ENCODE measurements at places on chromosomes 7 and 10.

GRCh38 chr10:96850825-96851224 is 18.7 kb downstream of the LCOR start:
- peak; percentile 76 for DNase-seq

- no peak for DNase-seq
These were observed 4.6 kb upstream of the VGF start for GRCh38 chr7:101169838-101170551.

DNA sequence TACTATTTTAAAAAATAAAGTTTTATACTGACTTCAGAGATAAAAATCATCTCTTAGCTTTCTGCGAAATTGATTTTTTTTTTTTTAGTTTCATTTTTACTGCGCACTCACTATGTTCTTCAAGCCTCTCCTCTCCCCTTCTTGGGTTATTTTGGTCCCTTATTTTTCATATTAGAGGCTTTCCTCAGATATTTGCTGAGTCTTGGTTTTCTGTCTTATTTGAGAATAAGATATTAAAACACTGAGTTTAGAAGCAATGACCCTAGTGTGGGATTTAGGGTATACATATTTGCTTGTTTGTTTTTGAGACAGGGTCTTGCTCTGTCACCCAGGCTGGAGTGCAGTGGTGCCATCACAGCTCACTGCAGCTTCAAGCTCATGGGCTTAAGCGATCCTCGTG is 59.9 kb downstream of the SND1 start:
- DNase-seq = no peak

DNA sequence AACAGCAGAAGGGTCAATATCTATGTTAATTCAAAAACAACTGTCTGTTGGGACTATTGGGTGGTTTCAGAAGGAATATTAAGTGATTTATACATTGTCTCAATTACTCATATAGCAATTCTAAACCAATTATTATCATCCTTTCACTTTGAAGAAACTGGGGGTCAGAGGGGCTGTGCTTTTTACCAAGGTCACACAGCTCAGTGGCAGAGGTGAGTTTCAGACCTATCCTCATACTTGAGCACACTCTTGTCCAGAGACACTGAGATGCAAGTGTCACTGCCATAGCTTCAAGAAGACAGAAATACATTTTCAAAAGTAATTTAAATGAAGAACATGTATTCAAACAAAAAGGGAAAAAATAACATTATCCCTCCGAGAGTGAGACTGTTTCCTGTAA is 195.3 kb downstream of the ARL4A start:
- no peak for DNase-seq

DNA sequence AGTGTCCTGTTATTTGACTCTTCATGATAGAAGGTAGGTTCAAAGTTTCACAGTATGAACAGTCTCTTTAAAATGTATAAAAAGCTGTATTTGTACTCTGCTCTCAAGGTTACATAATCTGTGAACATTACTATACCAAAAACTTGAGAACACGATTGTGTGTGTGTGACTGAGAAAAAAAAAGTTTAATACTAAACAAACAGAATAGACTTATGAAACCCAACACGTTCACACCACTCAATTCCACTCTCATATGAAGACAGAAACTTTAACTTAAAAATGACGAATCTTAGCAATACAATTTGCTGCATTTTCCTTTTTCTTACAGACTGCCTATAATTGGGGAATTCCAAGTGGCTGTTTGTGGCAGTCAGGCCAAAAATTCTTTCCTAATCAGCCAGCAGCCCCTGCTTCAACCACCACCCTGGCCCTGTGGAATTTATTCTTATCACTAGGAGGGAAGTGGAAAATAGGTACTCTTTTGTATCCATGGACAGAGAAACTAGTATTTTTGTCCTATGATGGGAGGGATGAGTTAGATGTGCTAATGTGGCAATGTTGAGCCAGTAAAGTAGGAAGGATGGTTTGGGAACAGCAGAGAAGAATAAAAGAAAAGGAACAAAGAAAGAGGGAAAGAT is 42.8 kb downstream of the MINDY3 start:
- DNase-seq = no peak

DNA sequence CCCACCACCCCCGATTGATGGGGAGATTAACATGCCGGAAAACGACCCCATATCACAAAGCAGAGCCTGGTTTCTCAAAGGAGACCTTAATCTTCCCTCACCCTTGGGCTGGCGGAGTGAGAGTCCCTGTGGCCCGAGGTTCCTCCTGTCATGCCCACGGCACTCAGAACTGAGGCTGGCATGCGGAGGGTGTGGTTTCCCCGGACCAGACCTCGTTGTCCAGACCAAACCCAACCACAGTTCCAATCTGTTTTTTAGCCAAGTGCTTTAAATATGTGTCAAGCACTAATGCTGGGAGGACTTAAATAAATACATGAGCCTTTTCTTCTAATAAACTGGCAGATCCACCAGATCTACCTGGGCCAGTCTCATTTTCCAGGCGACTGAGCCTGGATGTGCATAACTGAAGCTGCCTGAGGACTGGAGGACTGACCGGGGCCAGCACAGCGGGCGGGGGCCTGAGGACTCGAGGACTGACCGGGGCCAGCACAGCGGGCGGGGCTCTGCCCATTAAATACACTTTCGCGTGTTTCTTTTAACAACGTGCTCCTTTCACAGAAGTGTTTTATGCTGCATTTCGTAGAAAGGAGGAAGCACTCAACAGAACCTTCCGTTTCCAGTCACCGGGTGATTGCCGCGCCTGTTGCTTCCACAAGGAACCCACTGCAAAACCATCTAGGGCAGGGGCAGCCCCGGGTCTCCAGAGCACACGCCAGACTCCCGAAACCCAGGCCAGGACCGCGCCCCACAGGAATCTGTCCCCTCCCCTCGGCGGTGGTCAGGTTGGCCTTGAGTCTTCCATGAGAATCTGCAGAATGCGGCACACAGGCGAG is 334.6 kb downstream of the PTPRN2 start:
- no peak for DNase-seq

GRCh38 chr10:103859161-103860086 is 4.0 kb upstream of the SH3PXD2A start:
- DNase-seq = no peak

DNA sequence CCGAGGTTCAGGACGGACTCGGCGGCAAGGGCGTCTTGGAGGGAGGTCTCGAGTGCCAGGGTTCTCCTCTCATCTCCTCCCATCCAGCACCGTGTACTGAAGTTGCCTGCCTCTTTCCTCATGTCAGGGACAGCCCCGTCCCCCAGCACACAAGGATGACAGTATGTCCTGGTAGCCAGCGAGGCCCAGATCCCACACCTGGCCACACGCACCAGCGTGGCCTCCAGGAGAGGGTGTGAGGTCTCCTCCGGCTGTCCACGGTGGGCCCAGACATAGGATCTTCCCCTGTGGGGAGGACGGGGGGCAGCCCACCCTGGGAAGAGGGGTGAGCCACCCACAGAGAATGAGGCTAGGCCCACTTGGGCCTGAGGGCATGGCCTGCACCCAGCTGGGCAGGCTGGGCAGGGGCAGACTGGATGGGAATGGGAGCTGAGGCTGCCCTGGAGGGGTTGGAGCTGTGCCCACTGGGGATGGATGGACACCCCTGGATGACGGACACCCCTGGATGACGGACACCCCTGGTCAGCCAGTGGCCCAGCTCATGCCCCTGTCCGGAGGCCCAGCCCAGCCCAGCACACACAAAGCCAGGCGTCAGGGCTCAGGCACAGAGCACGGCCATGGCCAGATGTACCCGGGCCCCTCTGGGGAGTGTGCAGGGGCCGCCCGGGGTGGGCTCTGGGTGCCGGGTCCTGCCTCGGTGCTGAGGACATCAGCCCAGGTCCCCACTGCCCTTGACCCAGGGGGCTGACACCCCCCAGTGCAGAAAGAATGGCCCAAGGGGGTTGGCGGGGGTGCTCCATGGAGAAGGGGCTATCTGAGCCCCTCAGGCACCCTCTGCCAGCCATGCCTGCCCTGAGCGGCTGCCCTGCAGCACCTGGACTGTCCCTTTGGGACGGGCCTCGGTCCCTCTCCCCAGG is 30.9 kb upstream of the CFAP46 start:
- no peak for DNase-seq

DNA sequence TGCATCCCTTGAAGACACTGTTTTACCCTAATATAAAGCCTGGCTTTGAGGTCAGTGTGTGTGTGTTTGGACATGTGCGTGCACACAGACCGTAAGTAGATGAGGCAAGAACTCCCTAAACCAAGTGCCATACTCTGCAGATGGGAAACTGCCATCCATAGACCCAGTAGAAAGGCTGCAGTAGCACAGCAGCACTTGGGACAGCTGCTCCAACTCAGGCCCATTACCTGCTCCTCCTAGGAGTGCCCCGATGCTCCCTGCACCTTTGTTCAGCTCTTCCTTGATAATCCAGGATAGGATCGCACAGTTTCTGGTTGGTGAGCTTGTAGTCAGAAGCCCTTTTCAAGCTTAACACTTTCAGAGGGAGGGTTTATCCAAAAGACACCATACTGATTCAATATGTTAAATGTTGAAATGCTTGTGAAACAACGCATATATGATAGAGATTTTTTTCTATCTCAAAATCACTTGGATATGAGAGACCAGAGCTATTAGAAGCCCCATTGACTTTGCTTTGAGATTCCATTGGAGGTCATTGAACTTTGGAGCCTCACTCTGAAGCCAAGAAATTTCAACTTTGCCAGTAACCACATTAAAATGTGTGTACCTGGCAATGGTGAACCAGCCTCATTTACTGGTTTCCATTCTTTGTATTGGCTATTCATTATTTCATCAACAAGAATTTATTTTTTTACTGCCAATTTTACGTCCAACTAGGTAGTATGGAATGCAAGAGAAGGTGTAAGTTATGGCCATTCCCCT is 757.0 kb upstream of the GALNT17 start:
- no peak for DNase-seq

- DNase-seq = no peak
These were observed 210.8 kb upstream of the TMEM196 start for GRCh38 chr7:19984231-19984632.

- DNase-seq = no peak
These were observed 8.9 kb upstream of the LYZL1 start for GRCh38 chr10:29279779-29280487.

DNA sequence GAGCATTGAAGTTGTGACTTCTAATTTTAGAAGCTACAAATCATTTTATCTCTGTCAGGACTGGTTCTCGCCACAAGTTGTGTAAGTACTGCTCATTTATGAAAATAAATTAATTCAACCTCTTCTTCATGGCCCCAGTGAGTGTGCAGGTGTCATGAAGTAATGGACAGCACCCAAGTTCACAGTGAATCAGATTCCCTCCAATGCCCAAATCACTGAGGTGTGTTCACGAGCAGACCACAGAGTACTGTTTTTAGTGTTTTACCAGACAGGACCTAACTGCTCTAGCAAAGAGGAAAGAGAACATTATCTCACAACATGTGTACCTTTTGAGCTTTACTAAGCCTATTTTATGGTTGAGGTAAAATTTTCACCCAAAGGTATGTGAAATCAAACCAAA is 980.0 kb downstream of the CNTNAP2 start:
- DNase-seq = no peak

GRCh38 chr10:108862676-108863350 is 1060.5 kb downstream of the XPNPEP1 start:
- no peak for DNase-seq

- DNase-seq = no peak
These were observed 37.0 kb downstream of the RBM20 start for GRCh38 chr10:110681023-110681681.

DNA sequence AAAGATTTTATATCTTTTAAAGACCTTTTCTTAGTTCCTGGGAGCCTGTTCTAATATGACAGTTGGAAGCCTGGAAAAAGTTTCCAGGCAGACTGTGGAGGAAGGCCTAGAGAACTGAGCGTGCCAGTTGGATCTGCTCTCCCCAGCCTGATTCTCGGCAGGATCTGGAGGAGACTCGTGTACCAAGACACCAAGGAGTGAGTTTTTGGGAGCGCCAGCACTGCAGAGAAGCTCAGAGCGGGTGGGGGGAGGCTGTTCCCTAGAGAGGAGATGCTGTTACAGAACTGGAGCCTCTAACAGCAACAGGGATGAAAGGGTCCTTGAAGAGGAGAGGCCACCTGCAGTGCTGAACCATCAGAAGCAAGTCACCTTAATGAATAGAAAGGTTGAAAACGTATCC is 52.9 kb downstream of the LYZL2 start:
- no peak for DNase-seq

- DNase-seq = no peak
These were observed 17.7 kb upstream of the KLF6 start for GRCh38 chr10:3802526-3803265.

GRCh38 chr7:69878015-69878414 is 279.7 kb downstream of the AUTS2 start:
- DNase-seq = no peak

DNA sequence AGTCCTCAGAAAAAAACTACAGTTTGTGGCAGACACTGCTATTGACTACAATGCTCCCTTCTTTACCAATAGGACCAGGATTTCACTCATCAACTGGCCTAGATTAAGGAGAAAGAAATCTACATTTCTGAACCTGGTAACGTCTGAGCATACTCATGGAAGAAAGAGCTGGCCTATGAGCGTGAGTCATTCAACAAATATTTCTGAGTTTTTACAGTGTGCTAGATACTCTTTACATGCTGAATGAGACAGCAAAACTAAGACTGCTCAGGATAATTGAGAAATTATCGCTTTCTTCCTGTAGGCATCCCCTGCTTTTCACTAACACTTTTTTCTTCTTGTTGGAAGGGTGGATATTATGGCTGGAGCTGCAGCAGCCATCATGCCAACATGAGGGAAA is 609.7 kb downstream of the TNS3 start:
- peak; percentile 64 for DNase-seq

DNA sequence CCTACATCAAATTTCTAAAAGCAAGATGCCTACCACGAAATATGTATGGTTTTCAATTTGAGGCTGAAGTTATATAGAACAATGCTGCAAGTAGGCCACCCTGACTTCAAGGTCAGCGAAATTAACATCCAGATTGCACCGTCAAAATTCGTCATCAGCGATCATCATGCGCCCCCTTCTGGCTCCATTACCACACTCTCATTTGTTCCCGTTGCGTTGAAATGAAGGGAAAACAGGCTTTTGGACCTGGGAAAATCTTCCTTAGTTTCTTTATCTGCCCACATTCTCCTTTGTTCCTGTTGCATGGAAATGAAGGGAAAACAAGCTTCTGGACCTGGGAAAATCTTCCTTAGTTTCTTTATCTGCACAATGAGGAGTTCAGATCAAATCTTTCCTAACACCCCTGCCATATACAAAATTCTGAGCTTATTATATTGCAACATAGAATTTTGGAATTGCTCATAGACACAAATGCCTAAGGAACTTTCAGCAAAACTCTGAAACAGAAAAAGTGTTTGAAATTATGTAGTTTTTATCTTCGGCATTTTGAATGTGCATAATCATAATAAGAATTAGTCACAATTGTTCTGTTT is 98.2 kb upstream of the PRKCQ start:
- no peak for DNase-seq

- DNase-seq = peak; percentile 11
These were observed 4.1 kb upstream of the TAS2R5 start for GRCh38 chr7:141785706-141786552.
